ENCODE measurements at places on chromosomes 16 and 17. TPM values are rescaled to one million over a fixed set of nuclear protein-coding genes. Genes with fewer than 3 reads are reported as not detected.

Gene KRTAP2-3
- total RNA-seq, result not detected

Gene TMEM220
- total RNA-seq, result not detected

Gene LAT
- total RNA-seq, result 19.8 TPM

- DNase-seq, result peak; percentile 25
Observed at GRCh38 chr16:15682105-15682570, 32.1 kb downstream of the NDE1 start.

Gene PRR29
- 0.29 TPM for total RNA-seq
